ENCODE measurements at places on chromosomes 2 and 18.

DNA sequence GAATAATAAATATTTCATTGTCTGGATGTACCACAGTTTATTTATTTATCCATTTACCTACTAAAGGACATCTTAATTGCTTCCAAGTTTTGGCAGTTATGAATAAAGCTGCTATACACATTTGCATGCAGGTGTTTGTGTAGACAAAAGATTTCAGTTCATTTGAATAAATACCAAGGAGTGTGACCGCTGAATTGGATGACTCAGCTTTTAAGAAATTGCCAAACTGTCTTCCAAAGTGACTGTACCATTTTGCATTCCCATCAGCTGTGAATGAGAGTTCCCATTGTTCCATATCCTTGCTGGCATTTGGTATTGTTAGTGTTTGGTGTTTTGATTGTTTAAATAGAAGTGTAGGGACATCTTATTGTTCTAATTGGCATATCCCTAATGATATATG is 36.2 kb upstream of the FMNL2 start:
- no peak for DNase-seq

GRCh38 chr2:84972932-84973331 is 2.0 kb downstream of the KCMF1 start:
- no peak for DNase-seq

DNA sequence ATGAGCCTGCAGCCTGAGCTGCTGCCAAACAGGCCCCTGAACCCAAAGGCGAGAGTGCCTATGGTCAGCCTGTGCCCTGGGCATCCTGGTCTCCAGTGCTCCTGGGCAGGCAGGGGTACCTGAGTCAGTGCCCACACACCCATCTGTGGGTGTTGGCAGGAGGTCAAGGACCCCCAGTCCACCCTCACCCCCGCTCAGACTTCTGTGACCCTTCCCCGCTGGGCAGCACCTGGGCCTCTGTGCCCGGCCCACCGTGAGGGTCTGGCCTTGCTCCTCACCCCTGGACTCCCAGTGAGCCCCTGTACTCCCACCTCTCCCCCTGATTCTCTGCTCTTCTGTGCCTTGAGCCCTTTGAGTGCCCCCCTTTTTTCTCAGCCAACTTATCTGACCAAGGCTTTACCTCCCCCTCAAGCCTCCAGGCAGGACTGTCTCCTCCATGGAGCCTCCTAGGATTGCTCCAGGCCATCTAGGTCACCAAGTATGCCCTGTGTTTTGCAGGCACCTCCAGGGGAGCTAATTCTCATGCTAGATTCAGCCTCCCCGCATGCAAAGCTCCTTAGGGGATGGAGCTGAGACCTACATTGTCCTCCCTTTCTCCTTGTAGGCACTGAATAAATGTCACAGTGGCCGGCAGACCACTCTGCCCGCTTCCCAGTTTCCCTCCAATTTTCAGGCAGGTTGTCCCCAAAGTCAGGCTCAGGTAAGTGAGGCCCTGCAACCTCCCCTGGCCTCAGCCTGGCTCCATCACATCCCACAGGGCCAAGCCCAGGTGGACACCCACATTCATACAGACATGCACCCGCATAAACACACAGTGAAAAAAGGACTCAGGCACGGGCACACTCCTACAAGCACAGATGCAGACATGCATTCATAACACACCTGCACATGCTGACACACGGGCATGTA is 21.9 kb upstream of the PTMA start:
- DNase-seq: no peak

DNA sequence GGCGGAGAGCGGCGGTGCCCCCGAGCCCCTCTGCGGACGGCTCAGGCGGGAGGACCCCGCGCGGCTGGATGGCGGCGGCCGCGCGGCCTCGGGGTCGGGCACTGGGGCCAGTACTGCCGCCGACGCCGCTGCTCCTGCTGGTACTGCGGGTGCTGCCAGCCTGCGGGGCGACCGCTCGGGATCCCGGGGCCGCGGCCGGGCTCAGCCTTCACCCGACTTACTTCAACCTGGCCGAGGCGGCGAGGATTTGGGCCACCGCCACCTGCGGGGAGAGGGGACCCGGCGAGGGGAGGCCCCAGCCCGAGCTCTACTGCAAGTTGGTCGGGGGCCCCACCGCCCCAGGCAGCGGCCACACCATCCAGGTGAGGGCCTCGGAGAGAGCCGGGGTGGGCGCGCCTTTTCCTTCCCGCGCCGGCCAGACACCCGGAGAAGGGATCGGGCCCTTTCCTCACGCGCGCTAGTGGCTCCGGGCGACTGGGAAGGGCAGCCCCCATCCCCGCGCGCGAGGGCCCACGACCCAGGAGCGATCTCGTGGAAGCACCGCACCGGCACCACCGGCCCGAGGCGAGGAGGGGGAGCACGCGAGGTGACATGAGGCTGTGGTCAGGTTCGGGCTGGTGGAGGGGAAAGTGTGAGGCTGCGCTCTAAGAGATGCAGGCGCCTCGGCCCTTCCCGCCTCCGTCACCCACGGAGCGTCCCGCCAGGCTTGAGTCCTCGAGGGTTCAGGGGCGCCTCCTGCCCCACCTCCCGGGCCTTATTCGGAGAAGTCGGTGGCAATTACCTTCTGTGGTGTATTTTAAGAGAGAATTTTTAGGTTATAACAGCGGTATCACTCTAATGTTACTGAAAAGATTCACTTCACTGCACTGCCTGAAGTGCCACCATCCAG is 607 bp downstream of the LAMA3 start:
- no peak for DNase-seq

DNA sequence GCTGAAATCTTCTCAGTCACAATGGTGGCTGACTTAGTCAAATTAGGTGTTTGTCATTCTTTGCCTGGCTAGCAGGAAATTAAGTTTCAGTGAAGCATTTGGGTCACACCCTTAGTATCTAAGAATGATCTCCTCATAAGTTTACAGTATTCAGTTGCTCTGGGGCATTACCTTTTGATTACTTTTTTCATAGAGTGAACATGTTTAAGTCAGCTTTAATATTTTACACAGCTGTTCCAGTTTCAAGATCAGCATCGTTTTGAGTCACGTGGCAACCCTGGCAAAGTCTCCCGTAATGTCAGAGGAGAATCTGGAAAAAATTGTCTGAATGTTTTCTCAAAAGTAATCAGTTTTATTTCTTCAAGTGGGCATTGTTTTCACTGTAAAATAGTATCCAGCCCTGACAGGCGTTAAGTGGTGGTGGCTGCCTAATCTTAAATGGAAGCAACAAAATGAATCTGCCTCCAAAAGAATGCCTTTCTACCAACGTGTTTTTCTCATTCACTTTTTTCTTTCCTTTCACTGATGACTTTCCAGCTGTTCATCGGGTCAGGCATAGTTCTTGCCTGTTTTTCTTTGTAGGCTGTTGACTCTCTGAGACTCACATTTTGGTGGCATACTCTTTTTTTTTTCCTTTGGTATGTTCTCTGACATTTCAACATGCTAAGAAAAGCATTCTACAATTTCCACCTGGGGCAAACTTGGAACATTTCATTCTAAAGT is 319.6 kb upstream of the TCF4 start:
- DNase-seq: no peak

DNA sequence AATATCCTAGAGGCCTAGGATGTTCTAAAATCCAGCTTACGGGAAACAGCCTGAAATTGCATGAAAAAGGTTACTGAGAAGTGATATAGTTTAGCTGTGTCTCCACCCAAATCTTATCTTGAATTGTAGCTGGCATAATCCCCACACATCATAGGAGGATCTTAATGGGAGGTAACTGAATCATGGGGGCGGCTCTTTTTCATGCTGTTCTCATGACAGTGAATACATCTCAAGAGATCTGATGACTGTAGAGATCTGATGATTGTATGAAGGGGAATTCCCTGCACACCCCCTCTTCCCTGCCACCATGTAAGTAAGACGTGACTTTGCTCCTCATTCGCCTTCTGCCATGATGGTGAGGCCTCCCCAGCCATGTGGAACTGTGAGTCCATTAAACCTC is 385.6 kb upstream of the ID2 start:
- DNase-seq: no peak

- DNase-seq: no peak
Measured at GRCh38 chr2:72140621-72140960, 7.1 kb downstream of the CYP26B1 start.

- DNase-seq: no peak
Measured at GRCh38 chr2:29082804-29083495, 8.6 kb upstream of the PCARE start.

DNA sequence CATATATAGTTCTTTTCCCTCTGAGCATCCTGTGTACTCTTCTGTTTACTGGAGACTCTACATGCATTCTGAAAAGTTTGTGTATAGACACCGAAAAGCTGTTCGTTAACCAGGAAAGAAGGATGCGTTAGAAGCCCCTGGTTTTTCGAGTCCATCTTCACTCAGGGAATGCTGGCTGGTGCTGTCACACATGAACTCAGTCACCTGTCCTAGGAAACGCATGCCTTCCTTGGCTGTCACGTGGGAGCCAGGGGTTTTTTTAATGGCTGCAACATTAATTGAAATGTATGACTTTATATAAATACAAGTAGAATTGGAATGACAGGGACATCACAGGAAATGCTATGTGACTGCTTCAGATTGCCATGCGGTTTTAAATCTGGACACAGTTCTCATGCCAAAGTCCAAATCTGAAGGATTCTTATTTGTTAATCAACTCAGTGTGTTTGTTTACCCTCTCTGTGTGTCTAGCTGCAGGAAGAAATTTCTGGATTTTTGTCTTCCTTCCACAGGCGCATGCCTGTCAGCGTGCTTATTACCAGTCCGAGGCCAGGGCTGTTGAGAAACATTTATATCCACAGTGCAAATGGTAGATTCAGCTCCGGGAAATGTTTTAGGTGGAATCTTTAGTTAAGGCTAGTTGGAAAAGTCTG is 2.6 kb downstream of the RAMP1 start:
- DNase-seq: no peak

DNA sequence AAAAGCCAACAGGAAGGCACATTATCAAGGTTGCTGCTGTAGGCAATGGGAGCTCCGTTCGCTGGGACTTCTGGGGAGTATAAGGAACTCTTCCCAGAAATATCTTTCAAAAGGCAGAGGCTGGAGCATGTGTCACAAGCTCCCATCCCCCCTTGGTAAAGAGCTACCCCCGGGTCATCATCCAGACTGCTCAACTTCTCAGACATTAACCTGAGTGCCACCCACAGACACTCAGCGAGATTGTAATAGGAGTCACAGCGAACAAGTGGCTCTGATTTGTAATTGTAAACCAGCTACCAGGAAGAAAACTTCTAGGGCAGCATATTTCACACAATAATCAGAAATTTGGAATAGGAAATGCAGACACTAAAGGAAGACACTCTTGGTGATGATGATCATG is 290.2 kb upstream of the PARD3B start:
- no peak for DNase-seq

- DNase-seq: no peak
Measured at GRCh38 chr2:240794178-240794721, 25.8 kb downstream of the KIF1A start.

GRCh38 chr2:218381916-218382366 is at the start of gene SLC11A1:
Gene SLC11A1 (plus strand): TSS chr2:218382273. CDS start chr2:218382369, 96 bp downstream.
- no peak for DNase-seq

GRCh38 chr2:5412001-5412400 is 280.2 kb upstream of the SOX11 start:
- no peak for DNase-seq

DNA sequence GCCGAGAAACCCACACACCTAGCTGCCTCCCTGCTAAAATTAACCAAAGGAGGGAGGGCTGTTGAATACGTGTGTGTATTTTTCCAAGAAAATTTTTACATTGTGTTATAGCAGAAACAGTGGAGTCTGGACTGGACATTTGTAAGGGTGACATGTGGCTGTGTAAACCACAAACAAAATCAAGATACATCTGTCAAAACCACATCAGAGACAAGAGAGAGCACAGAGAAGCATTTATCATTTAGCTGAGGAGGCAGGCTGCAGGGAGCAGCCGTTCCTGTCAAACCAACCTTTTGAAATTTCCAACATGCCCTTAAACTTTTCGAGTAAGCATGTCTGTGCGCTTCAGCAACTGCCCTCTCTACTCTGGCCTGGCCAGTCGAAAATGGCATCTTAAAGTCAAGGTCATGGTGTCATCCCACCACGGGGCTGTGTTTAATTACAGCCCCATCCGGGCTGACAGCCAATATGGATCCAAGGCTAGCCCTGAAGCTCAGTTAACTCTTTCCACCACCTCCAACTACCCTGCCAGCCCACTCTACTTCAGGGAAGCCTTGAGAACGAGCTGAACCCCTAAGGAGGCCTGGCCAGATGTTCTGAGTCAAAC is 8.4 kb downstream of the BCL11A start:
- no peak for DNase-seq

All from stimulated activated CD4-positive, alpha-beta T cell treated with anti-CD3 and anti-CD28 coated beads, Interleukin-1b, Interleukin-23, amount 100 ng/mL, for 24 hours (primary cell).